Stimulated activated CD4-positive, alpha-beta T cell treated with anti-CD3 and anti-CD28 coated beads, Interleukin-2, amount 100 ng/mL, for 4 hours (primary cell): ENCODE measurements at places on chromosomes 6 and 20.

- no peak for DNase-seq
Measured at GRCh38 chr20:55514531-55514930, 490.8 kb downstream of the CBLN4 start.

- no peak for DNase-seq
Measured at GRCh38 chr20:2165871-2166270, 64.2 kb downstream of the STK35 start.

GRCh38 chr20:17036541-17036940 is 190.3 kb upstream of the PCSK2 start:
- no peak for DNase-seq

GRCh38 chr20:4192378-4193068 is 177.2 kb upstream of the RNF24 start:
- no peak for DNase-seq

GRCh38 chr6:144185133-144185836 is 35.0 kb downstream of the STX11 start:
- no peak for DNase-seq

DNA sequence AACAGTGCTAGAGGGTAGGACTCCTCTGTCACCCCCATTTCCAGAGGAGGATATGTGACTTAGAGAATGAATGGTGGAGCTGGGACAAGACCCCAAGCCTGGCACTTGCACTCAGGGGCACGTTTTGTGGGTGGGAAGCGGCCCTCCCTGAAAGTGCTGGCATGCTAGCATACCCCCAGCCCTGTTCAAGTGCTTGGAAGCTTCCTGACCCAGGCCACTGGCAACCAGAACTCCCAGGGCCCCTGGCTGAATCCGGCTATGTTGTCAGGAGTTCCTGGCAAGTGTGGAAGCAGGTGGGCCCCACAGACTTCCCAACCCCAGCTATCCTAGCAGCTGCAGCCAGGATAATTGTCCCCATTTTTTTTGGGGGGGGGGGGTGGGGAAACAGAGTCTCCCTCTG is 35.6 kb upstream of the TGM2 start:
- no peak for DNase-seq
